ENCODE measurements at places on chromosomes 3 and 15.

GRCh38 chr15:42082141-42082540, 12.2 kb downstream of the PLA2G4D start:
- DNase-seq = no peak

- no peak for DNase-seq
Observed at GRCh38 chr3:43031889-43032545, 52.9 kb downstream of the GASK1A start.

GRCh38 chr15:64698823-64699222, 76.6 kb downstream of the RBPMS2 start:
- DNase-seq = no peak

DNA sequence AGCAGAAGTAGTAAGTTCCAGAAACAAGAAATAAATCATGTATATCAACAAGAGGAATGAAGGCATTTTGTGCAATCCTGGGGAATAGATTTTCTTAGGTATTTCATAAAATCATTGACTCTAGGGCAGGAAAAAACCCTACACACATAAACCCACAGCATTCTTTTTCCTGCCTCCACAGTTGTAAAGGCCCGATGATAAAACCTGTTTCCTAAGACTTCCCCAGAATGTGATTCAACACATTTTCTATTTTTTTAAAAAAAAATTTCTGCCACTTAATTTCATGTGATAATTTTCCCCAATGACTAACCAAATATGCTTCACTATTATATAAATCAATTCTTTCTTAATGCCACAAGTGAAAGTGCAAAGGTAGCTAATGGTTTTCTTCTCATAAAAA, 407.0 kb downstream of the FHIT start:
- DNase-seq = no peak

DNA sequence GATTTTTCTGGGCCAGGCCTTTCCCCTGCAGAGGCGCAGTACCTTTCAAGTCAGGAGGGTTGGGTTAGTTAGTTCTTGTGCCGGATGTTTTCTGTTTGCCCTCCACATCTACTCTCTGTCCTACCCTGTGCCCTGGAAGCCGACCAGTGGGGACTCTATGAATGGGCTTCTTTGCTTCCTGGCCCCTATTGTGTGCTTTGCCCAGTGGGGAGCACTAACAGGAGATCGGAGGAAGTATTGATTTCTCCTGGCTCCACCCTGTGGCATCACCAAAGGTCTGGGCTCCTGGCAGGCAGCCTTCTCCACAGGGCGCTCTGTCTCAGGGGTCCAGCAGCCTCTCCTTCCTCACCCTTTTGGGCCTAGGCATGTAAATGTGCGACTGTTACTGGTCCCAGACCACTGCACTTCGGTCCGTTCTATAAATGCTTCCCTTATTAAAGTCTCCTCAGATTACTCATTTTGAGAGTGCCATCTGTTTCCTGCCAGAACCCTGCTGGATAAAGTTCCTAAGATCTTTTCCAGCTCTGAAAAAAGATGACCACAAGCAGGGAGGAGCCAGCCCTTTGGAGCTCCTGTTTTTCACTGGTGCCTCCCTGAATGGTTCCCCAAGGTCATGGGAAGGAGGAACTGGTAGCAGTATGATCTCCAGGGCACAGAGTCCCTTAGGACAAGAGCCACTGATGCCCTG, 44.5 kb downstream of the CTDSPL start:
- DNase-seq = no peak

GRCh38 chr15:84905016-84905916, 20.8 kb downstream of the SLC28A1 start:
- no peak for DNase-seq
